ENCODE measurements at places on chromosomes 5 and 9.

GRCh38 chr5:139825690-139826089 is 30.1 kb downstream of the PSD2 start:
- no peak for DNase-seq

DNA sequence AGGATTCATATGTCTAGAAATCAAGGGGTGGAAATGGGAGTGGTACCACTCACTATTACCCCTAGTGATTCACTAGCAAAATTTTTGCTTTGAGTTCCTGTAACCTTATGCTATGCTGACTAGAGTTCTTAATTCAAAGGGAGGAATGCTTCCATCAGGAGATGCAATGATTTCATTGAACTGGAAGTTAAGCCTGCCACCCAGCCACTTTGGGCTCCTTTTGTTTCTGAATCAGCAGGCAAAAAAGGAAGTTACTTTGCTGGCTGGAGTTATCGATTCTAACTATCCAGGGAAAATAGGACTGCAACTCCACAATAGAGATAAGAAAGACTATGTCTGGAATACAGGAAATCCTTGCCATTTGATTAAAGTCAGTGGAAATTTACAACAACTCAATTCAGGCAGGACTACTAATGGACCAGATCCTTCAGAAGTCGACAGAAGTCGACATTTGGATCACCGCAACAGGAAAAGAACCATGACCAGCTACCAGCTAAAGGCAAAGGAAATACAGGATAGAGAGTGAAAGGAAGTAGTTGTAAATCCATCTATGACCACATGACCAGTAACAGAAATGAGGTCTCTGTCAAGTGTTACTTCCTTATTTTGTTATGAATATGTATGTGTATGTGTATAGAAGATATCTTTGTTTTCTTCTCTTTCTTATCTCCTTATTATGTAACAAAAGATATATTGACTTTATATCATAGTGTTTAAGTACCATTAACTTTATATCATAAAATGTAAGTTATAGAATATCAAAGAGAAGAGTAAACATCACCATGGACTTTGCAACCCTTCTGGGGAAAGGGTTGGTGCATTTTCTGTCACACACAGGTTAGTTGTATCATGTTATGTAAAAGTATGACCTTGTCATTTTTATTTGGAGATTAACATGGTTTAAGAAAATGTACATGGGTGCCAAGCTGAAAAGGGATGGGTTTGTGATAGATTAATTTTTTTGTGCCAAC is 198.7 kb upstream of the HAPLN1 start:
- DNase-seq = no peak

GRCh38 chr5:9547122-9547947 is 1.5 kb upstream of the SEMA5A start:
- peak; percentile 18 for DNase-seq

DNA sequence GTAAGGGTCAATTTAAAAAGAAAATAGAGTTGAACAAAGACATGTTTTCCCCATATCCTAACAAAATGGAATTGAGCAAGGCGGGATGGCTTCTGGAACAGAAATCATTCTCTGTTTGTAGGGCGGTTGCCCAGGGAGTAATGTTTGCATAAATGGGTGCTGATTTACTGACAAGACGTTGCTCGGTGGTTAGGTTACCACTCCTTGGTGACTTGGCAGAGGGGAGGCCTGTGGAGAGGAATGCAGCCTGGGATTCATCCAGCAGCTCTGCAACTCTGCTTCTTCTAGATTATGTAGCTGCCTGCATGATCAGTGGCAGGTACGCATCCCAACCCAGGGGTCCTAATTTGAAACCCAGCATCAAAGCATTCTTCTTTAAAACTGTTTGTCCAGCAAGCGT is 200.2 kb downstream of the CFAP90 start:
- DNase-seq = no peak

DNA sequence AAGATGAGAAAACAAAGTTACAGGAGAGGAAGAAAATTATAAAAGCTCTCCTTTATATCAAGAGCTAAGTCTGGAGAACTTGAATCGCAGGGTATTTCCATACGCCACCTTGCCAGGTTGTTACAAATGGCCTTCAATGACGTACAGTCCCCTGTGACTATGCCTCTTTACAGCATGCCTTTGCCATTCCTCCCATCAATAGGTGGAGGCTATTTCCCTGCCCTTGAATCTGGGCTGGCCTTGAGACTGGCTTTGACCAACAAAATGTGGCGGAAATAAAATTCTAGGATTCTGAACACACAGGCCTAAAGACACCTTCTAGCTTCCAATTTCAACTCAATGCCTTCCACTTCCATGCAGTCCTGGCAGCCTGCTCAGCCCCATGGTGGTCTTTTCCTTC is 45.7 kb downstream of the TSSK1B start:
- no peak for DNase-seq

DNA sequence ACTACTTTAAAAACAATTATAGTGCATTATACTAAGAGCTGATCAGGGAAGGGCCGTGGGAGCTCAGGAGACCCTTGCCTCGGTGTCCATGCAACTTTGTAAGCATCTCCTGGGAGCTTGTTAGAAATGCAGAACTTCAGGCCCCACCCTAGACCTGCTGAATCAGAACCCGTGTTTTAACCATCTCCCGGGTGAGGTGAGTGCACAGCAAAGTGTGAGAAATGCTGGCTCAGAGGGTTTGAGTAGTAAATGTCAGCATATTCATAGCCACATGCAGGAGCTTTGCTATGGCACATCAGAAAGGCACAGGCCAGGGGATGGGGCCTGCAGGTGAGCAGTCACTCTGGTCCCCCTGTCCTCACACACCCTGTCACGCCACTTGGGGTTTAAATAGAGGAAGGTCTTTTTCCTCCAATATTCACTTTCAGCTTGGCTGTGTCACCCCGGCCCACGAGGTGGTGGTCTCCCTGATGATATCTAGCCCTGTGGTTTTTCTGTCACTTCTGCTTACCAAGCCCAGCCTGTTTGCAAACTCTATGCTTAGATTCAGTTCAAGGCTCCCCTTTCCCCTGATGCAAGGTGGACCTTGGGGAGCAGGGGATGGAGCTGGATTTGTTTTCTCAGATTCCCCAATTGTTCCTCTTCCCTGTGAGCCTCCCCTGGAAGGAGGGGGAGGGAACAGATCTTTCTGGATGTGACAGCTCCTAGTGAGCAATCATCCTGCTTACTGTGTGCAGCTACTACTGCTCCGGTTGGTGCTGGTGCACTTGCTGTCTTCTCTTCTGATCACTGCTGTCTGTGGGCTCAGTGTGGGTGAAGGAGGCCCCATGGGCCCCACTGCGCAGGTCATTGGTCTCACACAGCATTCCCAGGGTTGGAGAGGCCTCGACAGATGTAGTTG is 51.8 kb upstream of the TGFBR1 start:
- no peak for DNase-seq

DNA sequence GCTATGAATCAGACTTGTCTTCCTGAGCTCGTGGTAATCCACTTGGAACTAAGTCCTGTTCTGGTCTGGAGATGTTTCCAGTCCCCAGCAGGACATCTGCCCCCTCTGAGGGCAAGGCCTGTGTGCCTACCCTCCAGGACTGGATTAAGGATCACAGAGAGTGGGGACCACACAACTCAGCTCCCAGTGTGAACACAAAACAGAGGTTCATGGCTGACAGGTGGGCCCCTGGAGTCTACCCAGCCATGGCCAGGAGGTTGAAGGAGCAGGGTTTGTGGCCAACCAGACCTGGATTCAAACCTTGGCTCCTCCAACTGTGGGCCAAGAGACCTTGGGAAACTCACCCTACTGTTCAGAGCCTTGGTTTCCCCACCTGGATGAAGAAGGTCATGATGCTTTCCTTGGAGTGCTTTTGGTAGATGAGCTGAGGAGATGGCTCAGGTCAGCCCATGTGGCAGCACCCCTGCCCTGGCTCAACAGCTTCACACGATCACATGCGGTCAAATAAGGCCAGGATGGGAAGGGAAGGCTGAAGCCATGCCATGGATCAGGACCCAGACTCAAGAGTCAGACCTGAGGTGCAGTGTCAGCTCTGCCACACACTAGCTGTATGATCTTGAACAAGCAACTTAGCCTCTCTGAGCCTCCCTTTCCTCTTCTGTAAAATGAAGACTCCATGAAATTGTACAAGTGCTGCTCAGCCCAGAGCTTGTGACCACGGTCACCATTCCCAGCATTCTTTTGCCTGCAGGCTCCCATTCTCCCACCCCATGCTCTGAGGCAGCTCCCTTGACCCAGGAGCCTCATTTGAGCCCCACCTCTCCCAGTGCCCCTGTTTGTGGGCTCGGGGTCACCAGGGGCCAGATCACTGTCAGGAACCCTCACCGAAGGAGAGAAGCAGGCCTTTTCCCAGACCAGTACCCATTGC is 27.3 kb upstream of the ANGPTL2 start:
- no peak for DNase-seq

DNA sequence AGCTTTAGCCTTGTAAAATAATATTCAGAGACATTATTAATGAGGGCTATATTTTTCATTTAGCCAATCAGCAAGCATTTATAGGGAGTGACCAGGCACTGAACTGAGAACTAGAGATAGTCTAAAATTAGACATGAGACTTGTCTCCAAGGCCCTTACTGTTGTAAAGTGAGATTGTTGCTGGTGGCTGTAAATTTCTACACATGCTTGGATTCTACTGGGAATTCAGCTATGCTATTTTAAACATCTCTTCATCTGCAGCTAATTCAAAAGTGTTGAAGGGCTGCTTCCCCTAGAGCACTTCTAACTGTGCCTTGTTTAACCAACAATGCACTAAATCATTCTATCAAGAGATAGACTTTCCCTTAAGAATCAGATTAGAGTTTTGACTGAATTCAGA is 67.4 kb downstream of the CHSY3 start:
- DNase-seq = no peak

GRCh38 chr9:96219026-96219899 is 82.7 kb downstream of the HSD17B3 start:
- no peak for DNase-seq

GRCh38 chr5:2756211-2757152 is 5.0 kb upstream of the IRX2 start:
- DNase-seq = no peak

- no peak for DNase-seq
These were observed 210.2 kb downstream of the MEF2C start for GRCh38 chr5:88672644-88673252.

- no peak for DNase-seq
These were observed 145.0 kb downstream of the EGFLAM start for GRCh38 chr5:38403406-38403805.

DNA sequence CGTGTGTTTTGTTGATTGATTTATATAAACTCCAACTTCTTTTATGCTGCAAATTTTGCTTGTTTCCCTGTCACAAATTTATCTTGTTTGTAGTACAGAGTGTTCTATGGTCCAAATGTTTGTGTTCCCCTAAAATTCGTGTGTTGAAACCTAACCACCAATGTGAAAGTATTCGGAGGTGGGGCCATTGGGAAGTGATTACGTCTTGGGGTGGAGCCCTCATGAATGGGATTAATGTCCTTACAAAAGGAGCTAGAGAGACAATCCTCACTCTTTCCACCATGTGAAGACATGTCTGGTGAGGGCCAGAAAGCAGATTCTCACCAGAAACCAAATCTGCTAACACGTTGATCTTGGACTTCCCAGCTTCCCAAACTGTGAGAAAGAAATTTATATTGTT is 262.0 kb downstream of the MAN2A1 start:
- no peak for DNase-seq

DNA sequence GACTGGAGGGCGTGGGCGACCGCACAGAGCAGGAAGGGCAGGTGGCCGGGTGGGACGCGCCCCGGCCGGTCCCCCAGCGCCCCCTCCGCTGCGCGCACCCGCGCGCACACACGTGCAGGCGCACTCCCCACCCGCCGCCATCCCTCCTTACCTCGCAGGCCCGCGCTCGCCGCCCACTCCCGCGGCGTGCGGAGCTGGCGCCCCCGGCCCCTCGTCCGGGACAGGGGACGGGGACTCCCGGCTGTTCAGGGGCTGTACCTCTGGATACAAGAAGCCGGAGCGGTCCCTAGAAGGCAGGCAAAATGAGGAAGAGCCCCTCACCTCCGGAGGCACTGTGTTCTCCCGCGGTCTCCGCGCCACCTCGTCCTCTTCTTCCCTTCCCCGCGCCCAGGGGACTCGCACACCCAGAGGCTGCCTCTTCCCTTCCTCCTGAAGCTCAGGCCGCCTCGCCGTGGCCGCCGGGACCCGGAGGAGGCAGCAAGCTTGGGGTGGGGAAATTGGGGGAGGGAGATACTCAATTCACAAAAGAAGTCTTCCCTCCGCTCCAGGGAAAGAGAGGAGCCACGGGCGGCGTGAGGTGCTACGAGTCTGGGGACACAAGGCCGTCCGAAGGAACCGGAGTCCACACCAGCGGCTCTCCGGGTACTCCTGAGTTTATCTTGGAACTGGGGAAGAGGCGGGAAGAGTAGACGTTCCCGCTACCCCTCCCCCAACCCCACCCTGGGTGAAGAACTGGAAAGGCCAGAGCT is 1.4 kb upstream of the GABRB2 start:
- no peak for DNase-seq

- DNase-seq = no peak
These were observed 236.2 kb downstream of the PRELID2 start for GRCh38 chr5:145598983-145599382.

DNA sequence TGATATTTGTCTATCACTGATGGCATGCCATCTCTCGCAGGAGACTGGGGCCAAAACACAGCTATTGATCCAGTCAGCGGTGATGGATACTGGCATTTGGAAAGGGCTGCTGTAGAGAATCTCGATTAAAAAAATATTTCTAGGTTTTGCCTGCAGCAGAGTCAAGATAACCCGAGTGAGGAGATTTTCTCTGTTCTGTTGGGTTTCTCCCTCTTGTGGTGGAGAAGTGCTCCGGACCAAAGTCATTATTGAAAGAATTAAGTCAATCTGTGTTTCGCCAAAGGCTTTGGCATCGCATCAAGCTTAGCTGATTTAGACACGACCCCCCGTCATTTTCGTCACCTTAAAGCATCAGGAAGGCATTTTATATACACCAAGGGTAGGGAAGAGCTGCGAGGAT is 97.1 kb upstream of the IRX2 start:
- no peak for DNase-seq

- no peak for DNase-seq
These were observed 271.5 kb downstream of the CDK5RAP2 start for GRCh38 chr9:120308495-120308894.

Measured in substantia nigra (tissue), 51 donors.